ENCODE measurements at places on chromosomes 5 and 9.
A peak's percentile ranks its signal among the peaks of the same experiment; 100 is the strongest.

DNA sequence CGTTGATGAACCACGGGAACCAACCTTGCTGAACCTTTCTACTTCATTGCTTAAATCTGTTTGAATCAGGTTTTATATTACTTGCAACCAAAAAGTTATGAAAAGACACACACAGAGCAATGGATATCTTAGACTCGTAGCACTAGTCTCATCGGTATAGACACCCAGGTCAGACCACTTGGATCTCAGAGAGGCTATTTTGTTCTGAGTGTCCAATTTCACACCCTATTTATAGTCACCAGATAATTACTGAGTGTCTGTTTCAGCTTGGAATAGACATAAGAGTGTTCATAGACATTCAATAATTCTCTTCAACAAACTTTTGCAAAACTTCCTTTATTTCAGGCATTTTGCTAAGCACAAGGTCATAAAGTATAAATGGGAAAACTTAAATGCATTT, 145.4 kb upstream of the EGFLAM start:
- no peak for DNase-seq

GRCh38 chr9:131579789-131580211, 34.5 kb downstream of the PRRT1B start:
- no peak for DNase-seq

- no peak for DNase-seq
Measured at GRCh38 chr5:10118150-10118549, 131.5 kb downstream of the ATPSCKMT start.

DNA sequence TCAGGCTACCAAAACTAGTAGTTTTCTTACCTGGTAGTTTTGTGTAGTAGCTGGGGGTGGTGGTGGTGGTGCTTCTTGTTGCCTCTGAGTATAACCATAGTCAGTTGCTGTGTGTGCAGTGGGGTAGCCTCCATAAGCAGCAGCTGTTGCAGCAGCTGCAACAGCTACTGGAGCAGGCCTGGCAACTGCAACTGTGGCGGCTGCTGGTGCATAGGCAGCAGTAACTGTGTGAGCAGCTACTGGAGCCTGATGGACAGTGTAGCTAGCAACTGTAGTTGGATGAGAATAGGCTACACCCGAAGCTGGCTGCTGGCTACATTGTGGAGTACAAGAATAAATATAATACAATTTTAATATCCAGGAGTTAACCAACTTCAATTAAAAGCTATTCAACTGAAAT, 24.7 kb downstream of the ZFR start:
- no peak for DNase-seq

DNA sequence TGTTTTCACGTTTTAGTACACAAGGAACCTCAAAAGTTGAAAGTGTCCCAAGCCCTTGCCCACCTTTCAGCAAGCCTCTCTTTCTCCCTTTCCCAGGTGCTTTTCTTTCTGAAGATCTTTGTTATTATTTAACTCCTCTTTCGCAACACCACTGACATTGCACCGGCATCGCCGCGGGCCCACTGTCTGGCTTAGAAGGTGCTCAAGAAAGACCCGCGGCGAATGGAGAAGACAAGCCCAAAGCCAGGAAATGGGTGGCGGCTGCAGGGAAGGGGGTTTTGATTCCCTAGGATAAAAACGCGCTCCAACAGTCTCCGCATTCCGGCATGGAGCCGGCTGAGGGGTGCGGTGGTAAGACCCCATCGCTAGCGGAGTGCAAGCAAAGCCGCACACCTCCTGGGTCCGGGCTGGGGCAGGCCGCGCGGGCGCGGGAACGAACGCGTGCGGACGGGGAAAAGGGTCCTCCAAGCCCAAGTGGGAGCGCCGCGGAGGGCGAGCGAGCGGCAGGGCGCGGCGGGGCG, 404 bp upstream of the AFAP1L1 start:
- no peak for DNase-seq

GRCh38 chr9:75830303-75830702, 60.2 kb upstream of the PCSK5 start:
- no peak for DNase-seq

GRCh38 chr5:55708732-55709131, 3.4 kb downstream of the SLC38A9 start:
- no peak for DNase-seq

- no peak for DNase-seq
Measured at GRCh38 chr5:13252699-13253098, 691.8 kb downstream of the DNAH5 start.

GRCh38 chr9:98577446-98577845, 131.3 kb downstream of the GABBR2 start:
- no peak for DNase-seq

- DNase-seq: no peak
Measured at GRCh38 chr5:141585594-141585993, 33.2 kb downstream of the DIAPH1 start.

DNA sequence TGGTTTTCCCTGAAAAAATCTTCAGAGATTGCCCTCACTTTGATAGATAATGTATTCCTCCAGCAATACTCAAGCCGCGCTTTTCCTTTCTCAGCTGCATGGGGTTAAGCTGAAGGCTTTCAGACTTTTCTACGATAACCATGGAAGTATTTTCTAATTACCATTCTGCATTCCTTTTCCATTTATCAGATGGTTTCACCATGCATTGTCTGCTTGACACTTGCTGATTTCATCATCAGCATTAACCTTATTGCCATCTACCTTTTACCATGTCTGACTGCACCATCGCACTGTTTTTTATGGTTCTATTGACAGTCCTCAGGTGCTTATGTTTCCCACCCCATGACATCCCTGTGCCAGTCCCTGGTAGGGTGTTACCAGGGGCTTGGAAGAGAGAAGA, 91.6 kb downstream of the DMAC1 start:
- DNase-seq: no peak

GRCh38 chr9:123343443-123344191, 12.4 kb upstream of the CRB2 start:
- peak; percentile 29 for DNase-seq

DNA sequence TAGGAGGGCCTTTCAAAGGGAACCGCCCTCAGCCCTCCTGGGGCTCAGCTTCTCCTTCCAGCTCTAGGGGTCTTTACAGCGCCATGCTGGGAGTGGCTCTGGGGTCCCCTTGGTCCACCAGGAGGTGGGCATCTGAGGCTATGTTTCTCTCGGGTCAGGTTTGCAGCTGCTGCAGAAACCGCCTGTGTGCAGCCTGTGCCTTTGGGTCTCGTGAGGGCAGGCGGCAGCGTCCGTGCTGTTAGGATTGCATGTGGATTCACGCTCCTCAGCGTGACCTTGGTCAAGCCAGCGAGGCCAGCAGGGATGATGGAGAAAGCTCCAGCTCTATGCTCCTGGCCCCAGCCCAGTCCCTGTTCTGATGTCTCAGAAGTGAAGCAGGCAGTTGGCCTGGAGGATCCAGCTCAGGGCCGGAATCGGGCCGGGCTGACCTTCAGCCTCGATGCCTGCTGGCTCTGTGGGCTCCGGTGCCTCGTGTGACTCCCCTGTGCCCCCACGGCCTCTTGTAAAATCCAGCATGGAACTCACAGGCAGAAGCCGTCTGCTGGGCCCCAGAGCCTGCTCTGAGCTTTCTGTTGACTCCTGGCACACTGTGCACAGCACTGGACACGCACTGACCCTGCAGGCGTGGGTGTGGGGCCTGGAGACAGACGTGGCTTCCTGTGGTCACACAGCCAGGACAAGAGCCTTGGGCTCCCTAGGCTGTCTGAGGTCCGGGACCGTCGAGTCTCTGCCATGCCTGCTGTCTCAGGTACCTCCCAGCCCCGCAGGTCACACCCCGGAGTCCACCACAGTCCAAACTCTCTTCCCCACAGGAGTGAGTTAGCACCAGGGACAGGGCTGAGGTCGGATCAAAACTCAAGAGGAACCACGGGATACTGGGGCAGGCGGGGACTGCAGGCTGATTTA, 54.3 kb downstream of the TRIP13 start:
- DNase-seq: no peak

DNA sequence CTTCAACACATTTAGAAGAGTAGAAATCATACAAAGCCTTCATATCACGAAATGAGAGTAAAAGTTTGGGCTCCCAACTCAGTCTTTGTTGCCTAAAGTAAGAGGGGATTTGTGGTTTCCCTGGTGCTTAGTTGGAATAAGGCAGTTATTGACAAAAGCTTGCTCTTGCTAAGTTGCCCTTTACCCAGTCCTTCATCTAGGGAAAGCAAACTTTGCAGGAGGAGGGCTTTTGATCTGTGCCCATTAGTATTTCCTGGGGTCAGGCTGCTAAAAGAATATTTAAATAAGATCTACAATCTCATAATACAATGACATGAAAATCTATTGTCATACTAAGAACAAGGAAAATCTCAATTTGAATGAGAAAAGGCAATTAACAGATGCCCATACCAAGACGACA, 84.1 kb upstream of the ACO1 start:
- no peak for DNase-seq

All from kidney glomerular epithelial cell (primary cell).